ENCODE measurements at places on chromosomes 5 and 9.

GRCh38 chr9:25917731-25918362 is 239.6 kb upstream of the TUSC1 start:
- DNase-seq: no peak

DNA sequence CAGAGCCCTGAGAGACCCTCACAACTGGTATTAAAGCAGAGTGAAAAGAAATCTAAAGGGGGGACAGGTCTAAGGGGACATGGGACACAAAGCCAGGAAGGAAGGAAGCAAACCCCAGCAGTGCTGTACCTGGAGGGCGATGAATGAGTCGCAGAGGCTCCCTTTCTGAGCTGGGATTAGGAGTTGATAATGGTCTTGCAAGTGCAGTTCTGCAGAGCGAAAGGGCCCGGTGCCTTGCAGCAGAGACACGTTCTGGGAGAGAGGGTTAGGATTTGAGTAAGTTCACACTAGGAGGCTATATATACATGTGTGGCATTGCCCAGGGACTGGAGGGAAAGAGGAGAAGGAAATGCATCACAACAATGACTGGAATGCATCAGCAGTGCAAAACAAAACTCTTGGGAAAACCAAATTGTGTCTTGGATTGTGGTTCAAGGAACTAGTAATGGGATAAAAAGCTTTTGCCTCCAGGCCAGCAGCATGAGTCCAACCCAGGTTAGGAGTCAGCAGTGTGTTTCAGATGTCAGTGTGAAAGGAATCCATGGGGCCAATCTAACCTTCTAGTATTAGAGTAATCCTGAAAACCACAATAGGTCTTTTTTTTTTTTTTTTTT is 38.8 kb upstream of the LIFR start:
- DNase-seq: peak; percentile 84

DNA sequence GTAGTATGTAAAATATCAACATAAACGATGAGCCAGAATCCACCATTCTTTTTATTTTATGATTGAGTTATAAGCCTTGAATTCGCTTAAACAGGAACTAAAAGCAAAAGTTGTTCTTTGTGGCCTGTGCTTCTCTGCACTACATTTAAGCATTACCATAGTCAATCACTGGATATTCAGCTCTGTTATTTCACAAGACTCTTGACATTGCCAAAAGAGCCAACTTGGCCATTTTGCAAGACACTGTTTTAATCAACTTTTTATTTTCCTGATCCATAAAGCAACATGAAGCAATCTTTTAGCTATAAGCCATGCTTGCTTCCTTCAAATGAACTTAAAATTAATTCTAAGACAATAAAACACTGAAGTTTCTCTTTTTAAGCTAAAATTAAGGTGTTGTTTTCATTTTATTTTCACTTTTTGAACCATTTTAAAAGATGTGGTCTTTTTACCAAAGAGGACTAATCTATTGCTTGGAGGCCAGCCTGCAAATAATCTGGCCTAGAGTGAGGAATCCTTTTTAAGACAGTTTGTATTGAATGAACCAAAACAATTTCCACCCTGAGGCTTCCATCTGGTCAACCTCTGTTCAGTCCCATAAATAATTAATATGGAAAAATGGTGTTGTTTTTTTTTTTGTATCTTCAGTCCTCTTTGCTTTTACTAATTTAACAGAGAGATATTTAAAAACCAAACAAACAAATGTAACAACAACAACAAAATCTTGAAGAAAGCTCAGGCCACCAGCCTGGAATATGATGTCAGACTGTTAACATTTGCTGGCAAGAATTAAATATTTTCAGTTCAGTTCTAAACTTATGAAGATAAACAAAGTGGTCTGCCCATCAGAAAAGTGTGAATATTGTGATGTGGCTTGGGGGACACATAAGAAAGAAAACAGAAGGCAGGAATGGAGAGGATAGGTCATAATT is 274.4 kb downstream of the MARCHF11 start:
- DNase-seq: no peak

GRCh38 chr9:83538890-83539238 is 663 bp upstream of the FRMD3 start:
- no peak for DNase-seq

DNA sequence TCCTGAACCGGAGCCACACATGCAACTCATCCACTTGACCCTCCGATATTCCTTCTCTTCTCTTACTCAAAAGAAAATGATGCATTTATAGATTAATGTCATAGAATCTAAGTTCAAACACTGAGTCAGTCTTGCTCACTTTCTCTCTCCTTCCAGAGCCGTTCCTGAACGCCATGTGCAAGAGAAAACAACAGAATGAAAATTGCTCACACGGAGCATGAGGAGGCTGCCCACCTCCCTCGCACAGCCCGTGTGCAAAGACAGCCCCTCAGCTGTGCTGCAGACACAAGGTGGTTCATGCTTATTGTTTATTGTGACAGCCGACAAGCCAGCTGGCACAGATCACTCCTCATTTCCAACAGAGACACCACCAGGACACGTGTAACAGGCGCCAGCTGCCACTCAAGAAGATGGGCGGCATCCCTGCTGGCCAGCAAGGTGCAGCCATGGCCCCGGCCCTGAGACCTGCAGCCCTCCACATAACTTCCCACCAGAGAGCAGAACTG is 290.8 kb downstream of the GLIS3 start:
- no peak for DNase-seq

- no peak for DNase-seq
Observed at GRCh38 chr5:94751460-94751859, 133.0 kb downstream of the SLF1 start.

DNA sequence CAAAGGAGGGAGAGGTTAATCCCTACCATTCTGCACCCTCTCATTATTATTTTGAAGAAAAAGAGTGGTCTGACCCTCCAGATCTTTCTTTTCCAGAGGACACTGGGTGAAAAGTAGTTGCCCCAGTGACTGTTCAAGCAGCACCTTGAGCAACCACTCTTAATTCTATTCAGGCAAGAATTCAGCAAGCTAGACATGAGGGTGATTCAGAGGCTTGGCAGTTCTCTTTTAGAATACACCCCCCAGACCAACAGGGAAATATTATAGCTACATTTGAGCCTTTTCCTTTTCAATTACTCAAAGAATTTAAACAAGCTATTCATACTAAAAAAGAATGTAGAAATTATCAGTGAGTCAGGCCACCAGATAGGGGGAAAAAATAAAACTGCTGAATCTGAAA is 178.3 kb downstream of the MRPS30 start:
- no peak for DNase-seq

GRCh38 chr9:94928691-94929368 is 202.3 kb downstream of the AOPEP start:
- DNase-seq: no peak

- no peak for DNase-seq
Observed at GRCh38 chr9:79325501-79325900, 246.3 kb upstream of the TLE4 start.

DNA sequence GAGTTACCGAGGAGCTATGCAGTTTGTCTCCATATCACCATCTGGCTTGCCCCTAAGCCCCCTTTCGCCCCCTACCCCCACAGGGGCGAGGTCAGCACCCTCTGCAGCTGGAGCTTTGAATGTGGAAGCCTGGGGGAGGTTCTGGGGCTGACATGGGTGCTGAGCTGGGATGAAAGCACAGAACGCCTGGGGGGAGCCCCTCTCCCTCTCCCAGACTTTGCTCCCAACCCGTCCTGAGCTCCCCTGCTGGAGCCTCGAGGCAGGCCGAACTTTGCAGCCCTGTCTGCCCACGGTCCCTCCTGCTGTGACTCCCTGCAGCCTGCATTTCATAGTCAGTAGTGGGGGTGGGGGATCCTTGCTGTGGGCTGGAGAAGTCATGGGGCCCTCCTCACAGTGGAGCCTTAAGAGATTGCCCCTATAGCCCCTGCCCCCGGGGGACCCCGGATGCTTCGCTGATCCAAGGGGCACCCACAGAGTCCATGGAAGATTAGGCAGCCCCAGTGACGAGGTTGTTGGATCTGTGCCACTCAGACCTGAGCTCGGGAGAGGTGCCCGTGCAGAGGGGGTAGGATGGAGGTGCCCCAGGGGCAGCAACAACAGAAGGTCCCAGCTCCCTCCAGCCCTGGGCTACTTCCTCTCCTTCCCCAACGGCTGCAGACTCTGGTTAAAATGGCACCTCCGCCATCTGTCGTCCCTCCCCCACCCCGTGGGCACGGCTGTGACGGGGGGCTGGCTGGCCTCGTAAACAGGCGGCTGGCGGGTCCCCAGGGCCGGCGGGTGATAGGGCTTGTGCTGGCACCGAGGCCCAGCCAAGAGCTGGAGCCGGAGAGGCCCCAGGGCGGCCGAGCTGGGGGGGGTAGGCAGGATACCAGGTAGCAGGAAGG is 162.0 kb downstream of the C9orf50 start:
- no peak for DNase-seq

GRCh38 chr5:169610606-169611005 is 26.5 kb upstream of the DOCK2 start:
- DNase-seq: no peak

DNA sequence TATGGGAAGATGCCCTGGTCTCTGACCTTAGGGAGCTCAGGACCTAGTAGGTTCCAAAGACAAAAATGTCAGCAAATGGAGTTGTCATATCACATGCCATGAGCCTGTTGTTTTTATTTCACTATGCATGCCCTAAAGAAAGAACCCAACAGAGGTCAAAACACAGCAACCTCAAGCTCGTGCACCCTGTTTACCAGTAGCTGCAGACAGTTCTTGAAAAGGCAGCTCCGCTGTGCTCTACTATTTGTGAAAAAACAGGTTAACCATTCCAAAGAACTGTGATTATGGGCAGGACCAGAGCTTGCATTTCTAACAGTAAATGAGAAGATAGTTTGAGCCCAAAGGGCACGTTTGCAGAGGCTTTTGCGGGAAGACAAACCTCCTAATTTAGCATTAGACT is 22.8 kb downstream of the ITK start:
- DNase-seq: no peak

GRCh38 chr5:25190521-25191000 is 545.8 kb upstream of the CDH10 start:
- peak; percentile 6 for DNase-seq

- peak; percentile 59 for DNase-seq
Observed at GRCh38 chr9:90642570-90643539, at the start of gene DIRAS2. TSS of gene DIRAS2 (minus strand) at chr9:90642824. CDS start at chr9:90613827, 28,997 bp downstream.

DNA sequence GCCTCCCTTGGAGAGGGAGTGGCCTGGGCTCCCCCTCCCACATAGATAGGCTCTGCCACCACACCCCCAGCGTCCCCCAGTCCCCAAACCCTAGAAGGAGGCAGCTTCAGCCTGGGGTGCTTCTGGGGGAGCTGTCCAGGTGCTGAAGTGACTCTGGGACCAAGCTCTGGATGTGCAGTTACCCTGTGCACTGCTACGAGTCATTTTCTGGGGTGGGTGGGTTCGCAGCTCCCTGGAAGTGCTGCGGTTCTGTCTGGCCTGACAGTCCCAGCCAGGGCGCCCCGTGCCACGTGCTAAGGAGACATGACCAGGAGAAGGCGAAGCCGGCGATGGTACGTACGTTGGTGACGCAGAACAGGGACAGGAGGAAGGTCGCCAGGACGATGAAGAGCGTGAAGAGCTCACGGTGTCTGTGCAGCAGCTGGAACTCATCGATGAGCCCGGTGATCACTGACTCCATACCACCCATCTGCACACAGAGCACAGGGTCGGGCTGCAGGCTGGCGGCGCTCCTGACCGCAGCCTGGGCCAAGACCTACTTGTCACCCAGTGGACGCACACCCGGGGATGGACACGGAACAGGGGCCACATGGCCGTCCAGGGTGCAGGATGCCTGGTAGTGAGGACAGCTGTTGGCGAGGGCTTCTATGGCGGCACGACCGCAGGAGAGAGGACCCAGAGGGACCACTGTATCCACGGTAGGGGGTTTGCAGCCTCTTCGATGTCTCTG is 35.7 kb downstream of the SLC6A3 start:
- peak; percentile 20 for DNase-seq

GRCh38 chr9:121651295-121652020 is at the start of gene DAB2IP:
TSS of gene DAB2IP (plus strand) at chr9:121651634. CDS start at chr9:121651776, 142 bp downstream.
- DNase-seq: peak; percentile 50

DNA sequence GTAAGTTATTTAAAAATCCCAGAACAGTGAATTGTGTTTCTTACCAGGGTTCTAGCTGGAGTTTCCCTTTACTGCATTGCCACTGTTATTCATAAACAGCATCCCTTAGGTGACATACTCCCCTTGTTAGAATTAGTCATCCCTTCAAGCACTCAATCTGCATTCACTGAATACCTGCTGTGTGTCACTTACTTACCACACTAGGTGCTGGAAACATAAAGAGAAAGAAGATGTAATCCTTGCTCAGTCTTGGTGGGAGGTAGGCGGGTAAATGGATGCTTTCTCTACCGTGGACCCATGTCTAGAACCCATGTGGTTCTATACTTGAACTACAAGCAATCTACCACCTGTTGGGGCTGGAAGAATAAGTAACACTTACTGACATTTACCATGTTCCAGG is 371.6 kb downstream of the KDM4C start:
- no peak for DNase-seq

DNA sequence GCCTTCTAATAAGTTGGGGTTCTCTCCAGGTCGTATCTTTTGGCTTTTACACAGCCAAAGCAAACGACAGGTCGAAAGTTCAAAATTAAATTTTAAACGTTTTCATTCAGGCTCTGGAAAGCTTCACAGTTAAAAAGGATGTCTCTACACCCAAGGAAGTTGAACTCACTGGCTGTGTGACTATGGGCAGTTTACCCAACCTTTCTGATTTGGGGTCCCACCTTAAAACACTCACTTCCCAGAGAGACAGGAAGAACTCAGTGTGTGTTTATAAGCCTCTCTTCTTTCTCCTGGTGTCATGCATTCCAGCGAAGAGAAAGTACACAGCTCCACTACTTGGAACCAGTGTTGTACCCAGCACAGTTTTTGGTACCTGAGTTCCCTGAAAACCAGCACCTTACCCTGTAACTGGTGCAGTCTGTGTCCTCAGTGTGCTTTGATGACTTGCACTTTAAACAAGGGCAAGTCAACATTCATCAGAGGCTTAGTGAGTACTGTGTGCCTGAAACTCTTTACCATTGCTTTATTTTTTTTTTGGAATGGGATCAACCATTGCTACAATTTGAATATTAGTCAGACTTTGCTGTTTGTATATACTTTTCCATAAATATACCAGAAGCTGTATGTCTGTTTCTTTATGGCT is 1.7 kb downstream of the SRD5A1 start:
- peak; percentile 22 for DNase-seq

DNA sequence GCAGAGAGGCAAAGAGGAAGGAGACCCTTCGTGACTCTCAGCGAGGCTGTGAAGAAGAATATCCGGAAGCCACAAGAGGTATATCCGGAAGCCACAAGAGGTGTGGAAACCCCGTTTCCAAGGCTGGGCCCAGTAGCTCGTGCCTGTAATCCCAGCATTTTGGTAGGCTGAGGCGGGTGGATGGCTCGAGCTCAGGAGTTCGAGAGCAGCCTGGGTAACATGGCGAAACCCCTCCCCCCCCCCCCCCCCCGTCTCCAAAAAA is 612 bp upstream of the BBLN start:
- no peak for DNase-seq

Measured in cardiac fibroblast (primary cell).